Activated CD4-positive, alpha-beta T cell treated with anti-CD3 and anti-CD28 coated beads for 36 hours (primary cell): ENCODE measurements at places on chromosomes 3 and 15.

DNA sequence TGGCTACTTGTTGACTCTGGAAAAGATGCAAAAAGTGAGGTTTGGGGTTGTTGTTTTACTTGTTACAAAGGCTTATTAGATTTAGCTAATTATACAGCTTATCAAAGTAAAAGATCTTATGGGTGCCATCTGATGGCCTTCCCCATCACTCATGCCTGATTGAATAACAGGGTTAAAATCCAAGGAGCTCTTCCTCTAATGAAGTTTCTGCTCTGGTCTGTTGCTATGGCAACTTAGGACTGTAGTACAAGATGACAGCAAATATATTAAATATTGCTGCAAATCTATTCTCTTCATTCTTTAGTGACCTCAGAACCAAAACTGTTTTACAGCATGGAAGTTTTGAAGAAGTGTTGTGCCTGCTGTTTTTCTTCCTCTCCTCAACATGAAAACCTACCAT lies 45.6 kb upstream of the SRGAP3 start:
- no peak for DNase-seq
- peaks cover 13% of the 10 kb centered on the region for H3K27me3 ChIP-seq
- no peaks in the 10 kb centered on the region for H3K4me1 ChIP-seq
- no peaks in the 10 kb centered on the region for H3K36me3 ChIP-seq

DNA sequence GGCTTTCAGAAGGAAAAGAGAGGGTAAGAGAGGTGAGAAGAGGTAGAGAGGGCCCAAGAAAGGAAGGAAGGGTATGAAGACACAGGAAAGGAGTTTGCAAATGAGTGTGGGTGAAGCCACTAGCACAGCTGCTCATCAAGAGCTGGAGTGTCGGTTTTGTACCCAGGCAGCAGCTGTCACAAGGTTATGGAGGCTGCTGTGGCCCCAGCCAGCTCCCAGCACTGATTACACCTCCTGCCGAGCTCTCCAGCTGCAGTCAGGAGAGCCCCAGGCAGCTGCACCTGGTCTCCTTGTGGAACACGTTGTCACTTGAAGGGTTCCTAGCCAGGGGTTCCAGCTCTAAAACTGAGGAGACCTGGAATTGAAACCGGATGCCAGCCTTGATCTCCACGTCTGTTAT lies 60.4 kb upstream of the CHD2 start:
- no peaks in the 10 kb centered on the region for H3K27me3 ChIP-seq
- no peaks in the 10 kb centered on the region for H3K36me3 ChIP-seq
- peak overlapping the region; percentile 78 for H3K27ac ChIP-seq
- H3K4me3 ChIP-seq: no peak overlapping the region

GRCh38 chr3:42451546-42452230 lies 41.3 kb upstream of the LYZL4 start:
- DNase-seq: no peak
- no peaks in the 10 kb centered on the region for H3K4me1 ChIP-seq
- H3K27ac ChIP-seq: no peak overlapping the region
- no peak overlapping the region for H3K4me3 ChIP-seq

GRCh38 chr3:110454066-110454465 lies 617.5 kb upstream of the NECTIN3 start:
- no peak for DNase-seq
- no peak overlapping the region for H3K27ac ChIP-seq
- H3K36me3 ChIP-seq: no peaks in the 10 kb centered on the region
- no peak overlapping the region for H3K4me3 ChIP-seq
- no peaks in the 10 kb centered on the region for H3K27me3 ChIP-seq
- H3K4me1 ChIP-seq: no peaks in the 10 kb centered on the region

DNA sequence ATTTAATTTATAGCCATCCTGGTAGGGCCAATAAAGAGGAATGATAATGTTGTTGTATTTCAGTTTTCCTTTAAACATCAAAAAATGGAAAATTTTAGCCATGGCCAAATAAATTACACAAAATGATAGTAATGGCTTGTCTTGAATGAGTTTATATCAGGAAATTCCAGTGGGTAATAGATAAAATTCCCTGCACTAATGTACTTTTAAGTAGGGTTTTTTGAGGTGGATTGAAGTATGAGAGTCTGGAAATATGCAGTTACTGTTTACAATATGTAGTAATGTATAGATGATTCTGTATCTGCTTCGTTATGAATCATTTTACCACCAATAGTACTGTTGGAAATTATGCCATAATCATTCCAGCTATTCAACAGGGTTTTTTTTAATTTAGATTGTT lies 219.4 kb upstream of the ROBO2 start:
- no peaks in the 10 kb centered on the region for H3K36me3 ChIP-seq
- no peak overlapping the region for H3K4me3 ChIP-seq
- no peak overlapping the region for H3K27ac ChIP-seq
- DNase-seq: no peak
- H3K4me1 ChIP-seq: no peaks in the 10 kb centered on the region

DNA sequence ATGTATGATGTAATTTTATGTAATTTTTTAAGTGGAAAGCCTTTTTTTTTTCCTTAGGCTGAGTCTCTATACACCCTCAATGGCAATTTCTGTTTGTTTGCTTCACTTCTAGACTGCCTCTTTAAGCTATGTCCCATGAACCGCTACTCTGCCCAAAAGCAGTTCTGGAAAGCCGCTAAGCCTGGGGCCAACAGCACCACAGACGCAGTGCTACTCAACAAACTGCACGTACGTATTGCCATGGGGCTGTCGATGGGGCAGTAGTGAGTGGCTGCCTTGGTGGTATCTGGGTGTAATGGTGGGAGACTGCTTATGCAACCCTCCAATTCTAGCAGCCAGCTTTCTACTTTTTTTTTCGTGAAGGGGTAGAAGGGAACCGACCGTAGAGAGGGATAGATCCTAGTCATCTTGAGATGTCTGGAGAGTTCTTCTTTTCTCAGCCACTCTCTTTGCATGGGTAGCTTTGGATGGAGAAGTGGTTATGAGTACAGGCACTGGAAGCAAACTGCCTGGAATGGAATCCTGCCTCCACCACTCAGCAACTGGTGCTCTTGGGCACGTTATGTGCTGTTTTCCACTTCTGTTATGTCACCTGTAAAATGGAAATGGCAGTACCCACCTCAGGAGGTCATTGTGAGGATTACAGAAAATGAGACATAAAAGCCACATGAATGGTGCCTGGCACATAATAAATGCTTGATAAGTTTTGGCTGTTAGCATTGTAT lies 134.7 kb downstream of the ITPR1 start:
- H3K27me3 ChIP-seq: no peaks in the 10 kb centered on the region
- no peaks in the 10 kb centered on the region for H3K36me3 ChIP-seq
- no peak overlapping the region for H3K4me3 ChIP-seq
- no peak for DNase-seq
- no peaks in the 10 kb centered on the region for H3K4me1 ChIP-seq

GRCh38 chr3:4091786-4092185 lies 211.4 kb upstream of the SETMAR start:
- no peaks in the 10 kb centered on the region for H3K4me1 ChIP-seq
- no peak overlapping the region for H3K27ac ChIP-seq
- DNase-seq: no peak
- no peak overlapping the region for H3K4me3 ChIP-seq

- H3K27me3 ChIP-seq: peaks cover 50% of the 10 kb centered on the region
- DNase-seq: peak; percentile 4
- peak overlapping the region; percentile 53 for H3K4me3 ChIP-seq
- peaks cover 15% of the 10 kb centered on the region for H3K4me1 ChIP-seq
- H3K36me3 ChIP-seq: no peaks in the 10 kb centered on the region
Measured at GRCh38 chr3:146161663-146162002, 649 bp upstream of the PLOD2 start.

GRCh38 chr15:80695099-80695910 lies at the start of gene ABHD17C:
TSS of gene ABHD17C (plus strand) at chr15:80695310. CDS start at chr15:80695430, 120 bp downstream.
- peak; percentile 67 for DNase-seq
- H3K36me3 ChIP-seq: peaks cover 5% of the 10 kb centered on the region
- peaks cover 9% of the 10 kb centered on the region for H3K27me3 ChIP-seq
- H3K4me1 ChIP-seq: peaks cover 18% of the 10 kb centered on the region
- peak within 1 kb of the TSS; percentile 87 for H3K27ac ChIP-seq
- H3K4me3 ChIP-seq: peak within 1 kb of the TSS; percentile 85

- DNase-seq: no peak
- H3K4me1 ChIP-seq: peaks cover 40% of the 10 kb centered on the region
Measured at GRCh38 chr3:108820586-108820985, 2.0 kb upstream of the TRAT1 start.

GRCh38 chr3:186717039-186717457 lies at the start of gene KNG1:
TSS of gene KNG1 (plus strand) at chr3:186717359. CDS start at chr3:186717543, 184 bp downstream.
- DNase-seq: no peak
- H3K27me3 ChIP-seq: peaks cover 2% of the 10 kb centered on the region
- no peak within 1 kb of the TSS for H3K27ac ChIP-seq
- no peaks in the 10 kb centered on the region for H3K4me1 ChIP-seq
- no peak within 1 kb of the TSS for H3K4me3 ChIP-seq

GRCh38 chr3:135097276-135097946 lies 302.4 kb downstream of the EPHB1 start:
- H3K27ac ChIP-seq: no peak overlapping the region
- no peaks in the 10 kb centered on the region for H3K4me1 ChIP-seq
- no peak for DNase-seq
- no peak overlapping the region for H3K4me3 ChIP-seq
- no peaks in the 10 kb centered on the region for H3K36me3 ChIP-seq

DNA sequence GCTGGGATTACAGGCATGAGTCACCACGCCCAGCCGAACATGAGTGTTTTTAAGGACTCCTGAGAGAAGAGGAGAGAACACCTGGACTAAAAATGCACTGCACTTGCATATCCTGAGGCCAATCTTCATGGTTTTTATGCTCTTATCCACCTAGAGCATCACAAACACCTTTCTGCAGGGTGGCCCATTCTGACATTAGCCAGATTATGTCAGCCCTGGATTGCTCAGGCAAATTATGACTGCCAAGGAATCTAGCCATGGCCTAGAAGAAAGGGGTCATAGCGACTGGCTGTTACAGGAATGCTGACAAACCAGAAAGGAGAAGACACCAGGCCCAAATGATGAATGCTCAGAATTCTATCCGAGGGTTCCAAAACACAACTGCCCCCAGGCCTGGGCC lies 40.9 kb upstream of the HERC1 start:
- no peaks in the 10 kb centered on the region for H3K36me3 ChIP-seq
- H3K4me3 ChIP-seq: no peak overlapping the region
- H3K27me3 ChIP-seq: no peaks in the 10 kb centered on the region
- no peak overlapping the region for H3K27ac ChIP-seq
- DNase-seq: no peak

DNA sequence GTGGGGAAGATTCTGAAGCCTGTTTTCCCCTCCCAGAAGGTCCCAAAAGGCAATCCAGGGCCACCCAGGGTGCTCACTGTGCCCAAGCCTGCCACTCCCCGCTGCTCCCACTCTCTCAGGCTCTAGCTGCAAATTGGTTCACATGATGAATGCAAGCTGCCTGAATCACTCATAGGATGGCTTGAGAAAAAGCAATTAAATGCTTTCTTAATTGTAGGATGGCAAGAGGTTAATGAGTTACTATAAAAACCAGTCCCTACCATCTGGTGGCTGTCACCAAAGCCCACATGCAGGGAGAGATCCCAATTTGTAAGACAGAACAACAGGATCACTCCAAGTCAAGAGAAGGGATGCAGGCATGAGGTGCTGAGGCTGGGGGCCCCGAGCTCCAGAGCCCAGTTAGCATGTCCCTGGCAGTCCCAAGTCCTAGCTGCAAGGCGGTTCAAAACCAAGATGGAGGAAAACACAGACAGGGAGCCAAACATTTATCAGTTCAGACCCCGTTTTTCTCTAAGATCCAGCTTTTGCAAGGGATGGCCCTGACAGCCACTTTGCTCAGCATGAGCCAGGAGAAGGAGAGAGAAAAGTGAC lies 207.1 kb downstream of the UACA start:
- H3K4me3 ChIP-seq: no peak overlapping the region
- DNase-seq: no peak
- H3K4me1 ChIP-seq: peaks cover 7% of the 10 kb centered on the region
- H3K27me3 ChIP-seq: no peaks in the 10 kb centered on the region
- no peaks in the 10 kb centered on the region for H3K36me3 ChIP-seq

DNA sequence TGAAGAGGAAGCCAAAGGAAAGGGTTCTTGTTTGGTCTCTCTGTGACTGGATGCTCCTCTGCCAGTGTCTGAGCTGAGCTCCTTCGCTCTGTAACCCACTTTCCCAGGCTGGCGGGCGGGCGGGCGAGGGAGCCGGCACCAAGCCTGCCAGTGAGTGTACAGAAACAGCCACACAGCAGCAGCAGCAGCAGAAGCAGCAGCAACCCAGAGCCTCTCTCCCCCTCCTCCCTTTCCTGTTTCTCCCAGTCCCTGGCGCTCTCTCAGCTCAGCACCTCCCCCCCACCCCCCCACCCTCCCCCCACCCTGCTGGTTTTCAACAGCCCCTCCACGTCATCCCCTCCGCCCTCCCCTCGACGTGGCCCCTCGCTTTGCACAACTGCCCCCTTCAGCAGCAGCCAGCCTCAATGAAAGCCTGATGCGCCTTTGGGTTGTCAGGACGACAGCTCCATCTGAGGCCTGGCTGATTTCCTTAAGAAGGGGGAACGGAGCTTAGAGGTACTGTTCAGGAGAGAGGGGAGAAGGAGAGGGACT lies at the start of gene LSAMP:
Gene LSAMP, minus strand, starts transcription at position 177 of the 531 bp plus-strand sequence.
- H3K27me3 ChIP-seq: peaks cover 22% of the 10 kb centered on the region
- no peak for DNase-seq
- no peaks in the 10 kb centered on the region for H3K4me1 ChIP-seq
- H3K36me3 ChIP-seq: no peaks in the 10 kb centered on the region

DNA sequence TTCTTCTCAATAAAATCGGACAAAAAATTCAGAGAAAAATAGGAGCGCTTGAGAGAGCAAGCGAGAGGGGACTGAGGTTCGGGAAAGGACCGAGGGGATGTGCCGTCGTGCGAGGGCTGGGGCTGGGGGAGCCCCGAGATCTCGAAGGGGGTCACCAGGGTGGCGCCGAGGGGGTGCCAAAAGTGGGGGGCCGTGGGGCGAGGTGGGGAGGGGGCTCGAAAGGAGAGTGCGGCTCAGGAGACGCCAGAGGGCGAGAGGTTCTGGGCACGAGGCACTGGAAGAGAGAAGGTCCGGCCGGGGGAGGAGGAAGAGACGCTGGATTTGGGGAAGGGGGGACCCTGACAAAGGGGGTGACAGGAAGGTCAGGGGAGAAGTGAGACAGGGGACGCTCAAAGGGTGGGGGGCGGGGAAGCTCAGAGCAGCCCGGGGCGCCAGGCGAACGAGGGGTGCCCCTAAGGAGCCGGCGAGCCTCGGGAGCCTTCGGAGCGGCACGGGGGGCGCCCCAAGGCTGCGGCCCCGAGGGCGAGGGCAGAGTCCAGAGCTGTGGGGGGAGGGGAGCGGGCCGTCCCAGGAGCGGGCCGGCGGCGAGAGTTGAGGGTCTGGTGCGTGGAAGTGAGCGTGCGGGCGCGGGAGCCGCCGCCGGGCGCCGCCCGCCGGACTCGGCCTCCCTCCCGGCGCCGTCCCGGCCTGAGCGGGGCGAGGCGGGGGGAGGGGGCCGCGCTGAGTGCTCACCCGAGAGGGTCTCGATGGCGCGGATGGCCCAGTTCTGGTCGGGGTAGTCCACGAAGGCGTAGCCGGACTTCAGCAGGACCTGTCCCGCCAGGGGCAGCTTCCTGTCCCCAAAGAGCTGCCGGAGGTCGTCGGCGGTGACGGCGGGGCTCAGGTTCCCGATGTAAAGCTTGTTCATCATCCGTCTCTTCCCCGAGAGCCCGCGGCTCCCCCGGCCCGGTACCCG lies 514 bp downstream of the IGF2BP2 start:
- peaks cover 57% of the 10 kb centered on the region for H3K27me3 ChIP-seq
- H3K4me3 ChIP-seq: peak overlapping the region; percentile 74
- no peak overlapping the region for H3K27ac ChIP-seq
- peaks cover 8% of the 10 kb centered on the region for H3K4me1 ChIP-seq
- DNase-seq: peak; percentile 53
- no peaks in the 10 kb centered on the region for H3K36me3 ChIP-seq
